ENCODE measurements at places on chromosomes 7 and 10. TPM values are rescaled to one million over a fixed set of nuclear protein-coding genes. Genes with fewer than 3 reads are reported as not detected.

The HOXA11 gene
- total RNA-seq = 0.09 TPM

GRCh38 chr7:22117222-22117621 is 171.5 kb upstream of the CDCA7L start:
- DNase-seq = no peak
- no peak overlapping the region for H3K4me3 ChIP-seq
- H3K36me3 ChIP-seq = no peaks in the 10 kb centered on the region
- H3K27ac ChIP-seq = no peak overlapping the region

GRCh38 chr10:11602919-11603523 is 8.4 kb downstream of the USP6NL start:
- no peaks in the 10 kb centered on the region for H3K27me3 ChIP-seq
- peaks cover 48% of the 10 kb centered on the region for H3K4me1 ChIP-seq
- H3K36me3 ChIP-seq = peaks cover 3% of the 10 kb centered on the region
- no peak overlapping the region for H3K4me3 ChIP-seq
- H3K27ac ChIP-seq = no peak overlapping the region
- DNase-seq = no peak

The SLC26A3 gene
- not detected for total RNA-seq

- no peaks in the 10 kb centered on the region for H3K27me3 ChIP-seq
- peak overlapping the region; percentile 82 for H3K27ac ChIP-seq
- H3K4me1 ChIP-seq = peaks cover 62% of the 10 kb centered on the region
- H3K36me3 ChIP-seq = peaks cover 29% of the 10 kb centered on the region
These were observed 21.4 kb downstream of the DNAJB6 start for GRCh38 chr7:157358041-157358752.

The STEAP1B gene
- total RNA-seq = 0.39 TPM

GRCh38 chr7:49845626-49846025 is 72.2 kb downstream of the VWC2 start:
- no peak for DNase-seq
- H3K4me3 ChIP-seq = no peak overlapping the region
- no peaks in the 10 kb centered on the region for H3K36me3 ChIP-seq
- no peaks in the 10 kb centered on the region for H3K4me1 ChIP-seq

The OPN1SW gene
- not detected for total RNA-seq

DNA sequence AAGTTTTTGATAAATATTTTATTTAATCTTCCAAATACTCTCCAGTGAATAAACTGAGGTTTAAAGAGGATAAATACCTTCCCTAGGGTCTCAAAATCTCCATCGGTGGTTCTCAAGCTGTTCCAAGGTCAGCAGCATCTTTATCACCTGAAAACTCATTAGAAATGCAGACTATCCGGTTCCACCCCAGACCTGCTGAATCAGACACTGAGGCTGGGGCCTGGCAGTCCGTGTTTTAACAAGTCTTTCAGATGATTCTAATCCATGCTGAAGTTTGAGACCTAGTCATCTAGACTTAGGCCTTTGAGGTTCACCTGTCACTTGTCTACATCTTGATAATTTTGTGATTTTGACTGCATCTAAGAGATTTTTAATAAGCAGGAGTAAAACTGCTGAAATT is 37.5 kb downstream of the PLEKHA8 start:
- no peak overlapping the region for H3K27ac ChIP-seq
- no peaks in the 10 kb centered on the region for H3K36me3 ChIP-seq
- no peaks in the 10 kb centered on the region for H3K27me3 ChIP-seq
- DNase-seq = no peak
- H3K4me1 ChIP-seq = no peaks in the 10 kb centered on the region

- no peaks in the 10 kb centered on the region for H3K27me3 ChIP-seq
- no peaks in the 10 kb centered on the region for H3K4me1 ChIP-seq
These were observed 151.8 kb upstream of the CHST15 start for GRCh38 chr10:124245191-124245590.

- no peak for DNase-seq
- H3K4me3 ChIP-seq = no peak overlapping the region
- peaks cover 9% of the 10 kb centered on the region for H3K27me3 ChIP-seq
- no peaks in the 10 kb centered on the region for H3K4me1 ChIP-seq
These were observed 26.6 kb upstream of the FAM180A start for GRCh38 chr7:135775230-135775629.

The ITGB8 gene
- not detected for total RNA-seq

The HABP2 gene
- total RNA-seq = not detected

DNA sequence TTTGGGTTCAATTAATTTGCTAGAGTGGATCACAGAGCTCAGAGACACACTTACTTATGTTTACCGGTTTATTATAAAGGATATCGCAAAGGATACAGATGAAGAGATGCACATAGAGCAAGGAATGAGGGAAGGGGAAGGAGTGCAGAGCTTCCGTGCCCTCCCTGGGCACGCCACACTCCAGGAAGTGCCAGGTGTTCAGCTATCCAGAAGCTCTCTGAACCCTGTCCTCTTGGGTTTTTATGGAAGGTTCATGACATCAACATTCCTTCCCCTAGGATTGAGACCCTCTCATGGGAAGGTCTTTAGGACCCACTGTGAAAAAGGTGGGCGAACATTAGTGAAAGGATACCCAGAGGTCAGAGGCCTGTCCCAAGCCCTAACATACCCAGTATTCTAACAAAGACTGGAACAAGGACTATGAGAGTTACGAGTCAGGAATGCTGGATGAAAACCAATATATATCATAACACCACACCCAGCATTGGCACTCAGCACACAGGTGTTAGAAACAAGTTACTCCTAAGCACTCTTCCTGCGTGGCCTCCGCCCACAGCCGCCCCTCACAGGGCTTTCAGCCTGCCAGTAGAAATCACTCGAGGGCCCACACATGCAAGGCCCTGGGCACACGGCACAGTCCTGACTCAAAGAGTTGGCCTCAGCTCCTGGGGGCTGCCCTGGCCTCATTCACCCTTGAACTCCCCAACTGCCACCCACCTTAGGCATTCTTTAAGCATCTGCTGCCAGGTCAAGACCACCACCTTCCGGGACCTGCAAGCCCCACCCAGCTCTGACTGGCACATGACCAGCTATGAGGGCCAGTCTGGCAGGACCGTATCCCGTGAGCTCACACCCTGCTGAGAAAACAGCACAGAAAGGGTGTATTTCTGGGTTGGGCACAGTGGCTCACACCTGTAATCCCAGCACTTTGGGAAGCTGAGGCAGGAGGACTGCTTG is 5.6 kb upstream of the AIFM2 start:
- no peaks in the 10 kb centered on the region for H3K27me3 ChIP-seq
- H3K4me1 ChIP-seq = peaks cover 12% of the 10 kb centered on the region
- no peak for DNase-seq
- H3K4me3 ChIP-seq = no peak overlapping the region
- H3K27ac ChIP-seq = no peak overlapping the region

DNA sequence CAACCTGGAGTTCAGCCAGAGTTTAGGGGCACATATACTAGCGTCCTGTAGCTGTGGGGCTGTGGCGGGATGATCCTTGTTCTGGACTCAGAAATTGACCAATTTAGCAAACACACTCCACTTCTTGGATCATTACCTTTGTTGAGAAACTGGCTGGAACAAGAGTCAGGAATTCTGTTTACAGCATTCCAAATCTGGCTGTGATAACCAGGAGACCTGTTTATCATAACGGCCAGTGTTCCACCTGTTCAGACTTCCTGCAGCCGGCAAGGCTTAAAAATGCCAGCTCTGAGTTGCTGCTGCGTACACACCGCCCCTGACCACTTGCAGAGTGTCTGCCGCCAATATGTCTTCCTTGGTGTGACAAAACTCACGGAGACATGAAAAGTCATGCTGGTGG is 64.8 kb downstream of the ARMC3 start:
- H3K27ac ChIP-seq = no peak overlapping the region
- H3K4me1 ChIP-seq = peaks cover 31% of the 10 kb centered on the region
- no peaks in the 10 kb centered on the region for H3K36me3 ChIP-seq
- H3K27me3 ChIP-seq = peaks cover 10% of the 10 kb centered on the region

DNA sequence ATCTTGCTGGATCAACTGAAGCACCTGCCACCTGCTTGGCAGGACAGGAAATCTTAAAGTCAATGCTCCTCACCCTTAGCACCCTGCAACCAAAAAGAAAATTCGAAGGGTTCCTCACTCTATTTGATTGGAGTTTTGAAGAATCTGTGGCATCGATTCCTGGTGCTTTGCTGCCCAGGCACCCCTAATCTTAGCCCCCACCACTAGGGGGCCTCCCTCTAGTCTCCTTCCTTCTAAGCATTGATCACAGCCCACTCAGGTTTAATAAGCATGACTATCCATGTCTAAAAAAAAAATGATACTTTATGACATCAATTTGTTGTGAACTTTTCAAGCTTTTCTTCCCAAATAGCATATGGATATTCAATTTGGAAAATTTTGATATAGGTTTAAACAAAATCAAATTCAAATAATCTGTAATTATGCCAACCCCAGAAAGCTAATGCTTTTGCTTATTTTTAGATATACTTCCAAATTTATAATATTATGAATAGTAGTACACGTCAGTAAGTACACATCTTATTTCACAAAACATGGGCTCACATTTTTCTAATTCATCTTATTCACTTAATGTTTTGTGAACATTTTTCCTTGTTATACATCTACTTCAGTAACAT is 45.3 kb downstream of the NRG3 start:
- peak; percentile 15 for DNase-seq
- no peak overlapping the region for H3K27ac ChIP-seq
- no peaks in the 10 kb centered on the region for H3K4me1 ChIP-seq
- H3K4me3 ChIP-seq = no peak overlapping the region
- H3K27me3 ChIP-seq = no peaks in the 10 kb centered on the region

DNA sequence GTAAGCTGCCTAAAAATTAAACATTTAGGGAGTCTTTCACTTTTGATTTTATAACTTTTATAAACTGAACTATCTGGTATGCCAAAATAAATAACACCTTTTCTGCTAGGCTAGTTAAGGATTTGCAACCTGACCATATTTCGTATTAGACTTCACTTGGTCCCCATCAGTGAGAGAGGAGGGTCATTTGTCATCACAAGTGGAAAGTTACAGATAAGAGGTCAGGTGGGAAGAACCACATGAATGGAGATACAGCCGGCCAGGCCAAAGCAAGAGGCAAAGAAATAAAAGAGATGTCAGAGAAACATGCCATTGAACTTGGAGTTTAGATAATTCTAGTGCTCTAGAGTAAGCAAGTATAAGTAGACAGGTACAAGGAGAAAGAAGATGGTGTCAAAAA is 44.5 kb upstream of the STMP1 start:
- no peak overlapping the region for H3K4me3 ChIP-seq
- no peak for DNase-seq
- peaks cover 22% of the 10 kb centered on the region for H3K36me3 ChIP-seq
- H3K27ac ChIP-seq = peak overlapping the region; percentile 4
- no peaks in the 10 kb centered on the region for H3K4me1 ChIP-seq

DNA sequence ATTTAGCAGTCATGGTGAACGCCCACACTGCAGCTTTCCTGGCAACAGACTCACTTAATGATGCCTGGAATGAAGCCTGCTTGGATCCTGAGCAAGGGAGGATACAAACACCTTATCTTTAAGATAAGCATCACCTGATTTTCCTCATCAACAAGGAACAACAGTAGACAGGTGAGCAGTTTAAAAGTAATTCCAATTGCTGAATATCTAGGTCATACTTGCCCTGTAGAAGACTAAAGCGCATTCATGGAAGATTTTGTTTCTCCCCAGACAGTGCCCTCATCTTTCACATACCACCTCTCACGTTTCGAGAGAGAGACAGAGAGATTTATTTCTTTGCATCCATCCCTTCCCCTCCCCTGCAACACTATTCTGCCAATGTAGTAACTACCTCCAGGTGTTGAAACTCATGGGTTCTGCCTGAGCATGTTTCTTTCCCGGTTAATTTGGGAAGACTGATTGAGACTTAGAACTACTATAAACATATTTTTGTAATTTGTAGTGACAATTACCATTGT is 660.7 kb downstream of the PARD3 start:
- H3K4me3 ChIP-seq = no peak overlapping the region
- no peaks in the 10 kb centered on the region for H3K36me3 ChIP-seq
- H3K4me1 ChIP-seq = no peaks in the 10 kb centered on the region
- H3K27me3 ChIP-seq = peaks cover 14% of the 10 kb centered on the region

The MALRD1 gene
- total RNA-seq = not detected

- H3K4me1 ChIP-seq = no peaks in the 10 kb centered on the region
- DNase-seq = no peak
- peaks cover 5% of the 10 kb centered on the region for H3K36me3 ChIP-seq
- no peak overlapping the region for H3K27ac ChIP-seq
These were observed 50.5 kb upstream of the GPR141 start for GRCh38 chr7:37633048-37633447.

- H3K4me3 ChIP-seq = no peak overlapping the region
- H3K27me3 ChIP-seq = no peaks in the 10 kb centered on the region
- no peak overlapping the region for H3K27ac ChIP-seq
- no peaks in the 10 kb centered on the region for H3K4me1 ChIP-seq
- DNase-seq = no peak
- H3K36me3 ChIP-seq = no peaks in the 10 kb centered on the region
These were observed 69.5 kb downstream of the MYL10 start for GRCh38 chr7:101559586-101559985.

The VKORC1L1 gene
- 14.1 TPM for total RNA-seq

The MSMB gene
- total RNA-seq = not detected

- peaks cover 17% of the 10 kb centered on the region for H3K4me1 ChIP-seq
- no peak for DNase-seq
- H3K4me3 ChIP-seq = no peak overlapping the region
- H3K27ac ChIP-seq = no peak overlapping the region
- peaks cover 73% of the 10 kb centered on the region for H3K27me3 ChIP-seq
These were observed 2.4 kb upstream of the HOXA10 start for GRCh38 chr7:27176524-27176845.

GRCh38 chr7:155808549-155809331 is 3.5 kb downstream of the SHH start:
- H3K4me3 ChIP-seq = peak overlapping the region; percentile 20
- peaks cover 64% of the 10 kb centered on the region for H3K27me3 ChIP-seq
- no peak overlapping the region for H3K27ac ChIP-seq
- H3K36me3 ChIP-seq = no peaks in the 10 kb centered on the region
- H3K4me1 ChIP-seq = peaks cover 22% of the 10 kb centered on the region

GRCh38 chr10:22086730-22087401 is 83.3 kb upstream of the DNAJC1 start:
- no peak overlapping the region for H3K27ac ChIP-seq
- no peak for DNase-seq
- H3K36me3 ChIP-seq = peaks cover 2% of the 10 kb centered on the region

The CPXM2 gene
- total RNA-seq = not detected

GRCh38 chr7:111499027-111499426 is 63.3 kb downstream of the IMMP2L start:
- H3K27ac ChIP-seq = no peak overlapping the region
- H3K36me3 ChIP-seq = peaks cover 4% of the 10 kb centered on the region
- DNase-seq = no peak
- H3K27me3 ChIP-seq = no peaks in the 10 kb centered on the region
- no peak overlapping the region for H3K4me3 ChIP-seq
- H3K4me1 ChIP-seq = peaks cover 17% of the 10 kb centered on the region

DNA sequence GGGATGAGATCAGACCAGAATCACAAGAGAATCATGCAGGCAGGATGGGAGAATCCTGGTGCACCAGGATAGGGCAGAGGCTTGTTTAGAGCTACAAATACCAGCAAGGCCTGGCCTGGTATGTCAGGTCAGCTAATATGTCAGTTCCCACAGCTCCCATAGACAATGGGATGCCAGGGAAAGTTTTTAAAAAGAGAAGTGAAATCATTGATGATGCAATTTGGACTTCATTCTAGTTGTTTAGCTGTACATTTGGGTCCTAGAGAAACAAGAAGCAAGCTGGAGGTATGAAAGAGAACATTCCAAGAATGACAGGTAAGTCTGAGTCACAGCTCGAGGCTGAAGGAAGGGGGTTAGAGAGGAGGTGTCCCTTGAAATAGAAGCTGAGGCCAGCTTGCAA is 45.2 kb downstream of the GPR141 start:
- no peak for DNase-seq
- H3K4me3 ChIP-seq = no peak overlapping the region
- peaks cover 20% of the 10 kb centered on the region for H3K27me3 ChIP-seq
- H3K4me1 ChIP-seq = peaks cover 14% of the 10 kb centered on the region
- H3K27ac ChIP-seq = no peak overlapping the region
